Cardiac muscle cell (in vitro differentiated cells and primary cell): ENCODE measurements at places on chromosomes 11 and 22.

DNA sequence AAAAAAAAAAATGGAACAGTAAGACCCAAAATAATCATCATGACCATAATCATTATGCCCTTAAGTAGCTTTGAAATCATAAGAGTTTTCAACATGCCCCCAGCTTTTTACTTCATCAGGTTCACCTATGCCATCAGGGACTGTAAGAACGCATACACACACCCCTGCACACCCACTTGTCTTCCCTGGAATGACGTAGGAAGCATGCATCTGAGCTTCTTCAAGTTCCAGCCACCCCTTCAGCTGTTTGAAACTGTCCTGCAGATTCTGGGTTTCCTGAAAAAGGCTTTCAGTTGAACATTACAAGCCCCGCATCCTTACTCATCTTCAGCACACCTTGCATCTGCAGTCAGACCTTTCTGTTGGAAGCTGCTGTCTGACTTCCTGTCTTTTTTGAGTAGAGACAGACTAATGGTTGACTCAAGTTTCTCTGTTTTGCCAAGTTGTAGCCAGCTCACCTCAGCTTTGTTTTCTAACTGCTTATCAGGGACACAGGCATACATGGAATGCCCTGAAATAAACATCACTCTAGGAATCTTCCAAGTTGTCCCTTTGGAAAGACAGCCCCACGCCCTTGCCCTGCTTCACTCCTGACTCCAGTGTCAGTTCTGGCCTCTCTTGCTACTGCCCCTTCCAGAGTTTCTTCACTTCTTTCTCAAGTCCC is 37.0 kb downstream of the ARHGAP1 start:
- DNase-seq = no peak

- no peak for DNase-seq
Measured at GRCh38 chr11:96084610-96085318, 160.9 kb upstream of the MTMR2 start.

DNA sequence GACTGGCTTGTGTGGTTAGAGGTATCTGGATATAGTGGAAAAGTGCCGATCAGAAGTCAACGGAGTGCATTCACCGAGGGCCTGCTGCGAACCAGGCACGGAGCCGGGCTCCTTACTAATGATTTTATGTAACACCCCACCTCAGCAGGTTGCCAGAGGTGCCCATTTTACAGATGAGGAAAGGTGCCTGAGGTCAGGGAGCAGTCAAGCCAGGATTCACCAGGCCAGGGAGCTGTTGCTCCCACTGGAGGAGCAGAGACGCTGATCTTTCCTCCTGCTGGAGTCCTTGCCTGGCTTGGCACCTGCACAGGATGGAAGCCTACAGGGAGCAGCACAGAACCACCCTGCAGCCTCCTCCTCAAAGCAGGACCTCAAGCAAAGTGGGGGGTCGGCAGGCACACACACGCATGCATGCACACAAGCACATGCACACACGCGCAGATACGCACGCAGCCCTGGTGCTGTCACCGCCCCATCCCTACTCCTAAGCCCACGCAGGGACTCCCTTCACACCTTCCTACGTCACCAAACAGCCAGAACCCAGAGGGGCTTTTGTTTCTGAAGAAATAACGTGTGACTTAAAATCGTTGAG is 16.2 kb downstream of the RSPH14 start:
- DNase-seq = no peak

GRCh38 chr11:3659595-3660515 is 11.3 kb downstream of the CHRNA10 start:
- no peak for DNase-seq

DNA sequence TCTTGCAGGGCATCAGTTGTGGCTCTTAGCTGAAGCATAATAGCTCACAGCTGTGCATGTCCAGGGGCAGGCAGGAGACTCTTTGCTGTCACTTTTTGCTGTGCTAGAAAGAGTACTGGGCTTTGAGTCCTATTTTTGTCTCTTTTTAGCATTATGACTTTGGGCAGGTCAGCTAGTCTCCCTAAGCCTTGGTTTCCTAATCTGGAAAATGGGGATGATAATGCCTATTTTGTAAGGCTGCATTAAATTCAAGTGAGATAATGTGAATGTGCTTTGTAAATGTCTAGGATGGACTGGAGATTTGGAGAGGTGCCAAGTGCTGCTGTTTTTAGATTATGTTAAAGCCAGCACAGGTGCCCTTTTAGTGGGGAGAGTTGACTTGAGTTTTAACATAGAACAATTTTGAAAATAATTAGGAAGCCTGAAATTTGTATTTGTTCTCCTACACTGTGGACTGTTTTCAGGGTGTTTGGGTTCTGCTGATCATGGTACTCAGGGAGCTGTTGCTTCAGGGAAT is 19.1 kb downstream of the CABIN1 start:
- DNase-seq = peak; percentile 23

DNA sequence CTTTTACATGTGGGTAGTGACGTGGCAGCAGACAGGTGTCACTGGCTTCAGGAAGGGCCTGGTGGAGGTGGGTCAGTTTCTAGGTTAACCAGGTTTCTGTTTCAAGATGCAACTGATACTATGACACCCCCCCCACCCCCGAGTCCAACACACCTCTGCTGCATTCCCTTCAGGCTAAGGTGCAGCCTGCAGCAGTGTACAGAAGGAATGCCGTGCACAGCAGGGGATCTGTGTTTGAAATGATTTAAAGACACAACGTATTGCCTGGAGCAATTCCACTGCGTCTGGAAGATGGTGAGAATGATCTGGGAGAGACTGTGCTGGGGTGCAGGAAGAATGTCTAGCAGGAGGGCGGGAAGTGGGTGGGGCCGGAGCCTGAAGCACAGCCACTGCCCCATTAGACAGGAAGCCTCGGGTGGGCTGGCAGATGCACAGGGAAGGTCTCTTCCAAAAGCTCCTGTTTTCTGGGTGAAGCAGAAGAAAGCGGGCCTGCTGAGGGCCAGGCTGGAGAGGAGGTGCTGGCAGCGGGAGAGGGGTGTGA is 11.9 kb upstream of the TESMIN start:
- no peak for DNase-seq

GRCh38 chr11:66176650-66177049 is 91.8 kb upstream of the RAB1B start:
- no peak for DNase-seq

GRCh38 chr22:27507111-27507611 is 294.4 kb downstream of the MN1 start:
- DNase-seq = peak; percentile 68

DNA sequence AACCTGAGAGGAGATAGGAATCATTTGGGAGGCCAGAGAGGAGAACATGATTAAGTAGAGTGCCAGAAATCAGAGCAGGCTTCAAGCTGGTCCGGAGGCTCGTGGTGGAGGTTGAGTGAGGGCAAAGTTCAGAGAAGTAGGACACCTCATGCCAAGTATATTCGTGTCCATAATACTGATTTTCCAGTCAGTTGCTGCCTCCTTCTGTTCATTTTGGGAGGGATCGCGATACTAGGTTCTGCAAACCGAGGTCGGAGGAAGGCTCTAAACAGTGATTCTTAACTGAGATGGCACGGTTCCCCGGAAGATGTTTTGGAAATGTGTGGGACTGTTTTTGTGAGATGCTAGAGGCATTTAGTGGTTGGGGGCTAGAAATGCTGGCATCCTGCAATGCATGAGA is 13.6 kb upstream of the CD3E start:
- DNase-seq = peak; percentile 19

GRCh38 chr11:109298865-109299264 is 123.1 kb upstream of the C11orf87 start:
- no peak for DNase-seq

- peak; percentile 83 for DNase-seq
Measured at GRCh38 chr11:102341844-102342318, 5.1 kb upstream of the BIRC2 start.

DNA sequence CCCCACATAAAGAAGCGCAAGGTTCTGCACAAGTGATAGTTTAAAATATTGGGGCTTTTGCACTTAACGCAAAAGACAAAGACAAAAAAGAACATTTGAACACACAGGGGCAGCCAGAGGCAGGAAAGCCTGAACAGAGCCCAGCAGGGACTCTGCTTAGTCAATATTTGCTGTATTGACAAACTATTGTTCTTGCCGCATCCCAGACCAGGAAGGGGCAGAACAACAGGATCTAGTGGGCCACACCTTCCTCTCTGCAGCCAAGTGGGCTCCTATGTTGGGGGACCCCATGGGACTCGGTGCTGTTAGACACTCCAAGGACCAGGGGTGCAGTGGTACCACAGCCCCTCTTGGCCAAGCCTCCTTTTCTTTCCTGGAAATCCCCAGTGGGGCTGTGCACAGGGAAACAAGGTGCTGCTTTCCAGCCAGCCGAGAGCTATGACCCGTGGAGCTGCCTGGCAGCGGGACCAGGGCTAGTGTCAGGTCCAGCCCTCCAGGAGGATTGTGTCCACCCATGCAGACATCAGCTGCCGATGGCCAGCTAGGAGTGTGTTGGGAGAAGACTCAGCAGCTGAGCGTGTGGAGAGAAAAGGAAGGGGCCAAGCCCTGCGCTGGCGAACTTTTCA is 43.3 kb upstream of the ANO1 start:
- DNase-seq = no peak

GRCh38 chr11:58526721-58527120 is 18.8 kb upstream of the OR5B21 start:
- DNase-seq = no peak

- no peak for DNase-seq
Measured at GRCh38 chr22:19598054-19598855, 74.0 kb upstream of the CLDN5 start.

- no peak for DNase-seq
Measured at GRCh38 chr11:59901306-59901705, 22.7 kb downstream of the OOSP3 start.

DNA sequence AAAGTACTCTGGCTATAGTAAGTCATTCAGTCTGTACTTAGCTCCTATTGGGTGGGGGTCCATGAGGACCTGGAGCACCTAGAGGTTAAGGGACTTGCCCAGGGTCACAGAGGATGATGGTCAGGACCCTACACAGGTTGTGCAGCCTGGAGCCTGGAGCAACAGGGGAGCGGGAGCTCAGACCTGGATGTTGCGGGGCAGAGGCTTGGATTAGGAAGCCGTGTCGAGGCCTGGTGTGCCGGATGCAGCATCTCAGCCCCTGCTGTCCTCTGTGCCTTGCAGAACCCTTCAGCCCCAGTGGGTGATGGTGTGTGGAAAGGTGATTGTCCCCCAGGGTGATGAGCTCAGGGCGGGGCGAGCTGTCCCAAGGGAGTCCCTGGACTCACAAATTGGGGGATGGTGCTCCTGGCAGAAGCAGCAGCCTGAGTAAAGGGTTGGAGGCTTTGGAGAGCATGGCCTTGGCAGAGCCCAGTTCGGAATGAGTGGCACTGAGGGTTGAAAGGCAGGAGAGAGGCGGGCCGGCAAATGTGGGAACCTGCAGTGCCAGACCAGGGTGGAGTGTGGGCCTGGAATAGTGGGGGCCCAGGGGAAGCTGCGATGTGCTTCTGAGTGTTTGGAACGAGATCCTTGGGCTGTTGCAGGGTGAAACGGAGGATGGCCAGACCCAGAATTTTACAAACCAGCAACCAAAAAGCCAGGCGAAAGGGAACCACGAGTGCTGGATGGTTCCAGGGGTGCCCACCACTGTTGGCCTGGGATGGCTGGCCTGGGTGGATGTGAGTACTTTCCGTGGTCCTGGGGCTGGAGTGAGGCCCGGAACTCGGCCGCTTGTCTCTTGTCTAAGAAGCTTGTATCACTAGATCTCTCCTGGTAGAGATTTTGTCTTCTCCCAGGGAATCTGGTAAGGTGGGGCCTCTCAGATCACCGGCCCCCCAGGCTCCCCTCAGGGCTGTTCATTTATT is 2.9 kb downstream of the TPCN2 start:
- no peak for DNase-seq

- peak; percentile 7 for DNase-seq
Measured at GRCh38 chr11:106495046-106495445, 417.6 kb downstream of the AASDHPPT start.

GRCh38 chr22:38353142-38353629 is 36.0 kb upstream of the CSNK1E start:
- DNase-seq = peak; percentile 69
